ENCODE measurements at places on chromosomes 4 and X.

DNA sequence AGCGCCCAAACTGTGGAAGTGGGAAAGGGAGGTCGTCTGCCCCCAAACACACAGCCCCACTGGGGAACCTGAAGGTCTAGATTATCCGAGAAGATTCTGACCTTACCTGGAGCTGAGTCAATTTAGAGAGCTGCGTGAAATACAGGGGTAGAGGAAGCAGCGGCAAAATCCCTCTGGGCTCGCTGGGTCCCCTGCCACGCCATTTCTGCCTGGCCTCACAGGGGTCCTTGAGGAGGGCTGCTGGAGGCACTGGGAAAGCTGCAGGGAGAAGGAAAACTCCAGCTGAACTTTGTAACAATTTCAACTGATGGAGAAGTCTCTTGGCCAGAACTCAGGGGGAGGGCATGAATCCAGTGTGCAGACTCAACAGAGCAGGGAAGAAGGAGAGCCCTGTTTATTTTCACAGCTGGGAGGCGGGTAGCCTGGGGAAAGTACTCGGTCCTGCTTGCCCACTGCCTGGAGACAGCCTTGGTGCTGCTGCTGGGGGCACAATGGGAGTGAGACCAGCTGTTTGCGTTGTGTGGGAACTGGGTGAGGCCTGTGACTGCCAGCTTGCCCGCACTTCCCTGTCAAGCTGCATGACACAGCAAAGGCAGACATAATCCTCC, 93.2 kb upstream of the MAPK10 start:
- DNase-seq: no peak

DNA sequence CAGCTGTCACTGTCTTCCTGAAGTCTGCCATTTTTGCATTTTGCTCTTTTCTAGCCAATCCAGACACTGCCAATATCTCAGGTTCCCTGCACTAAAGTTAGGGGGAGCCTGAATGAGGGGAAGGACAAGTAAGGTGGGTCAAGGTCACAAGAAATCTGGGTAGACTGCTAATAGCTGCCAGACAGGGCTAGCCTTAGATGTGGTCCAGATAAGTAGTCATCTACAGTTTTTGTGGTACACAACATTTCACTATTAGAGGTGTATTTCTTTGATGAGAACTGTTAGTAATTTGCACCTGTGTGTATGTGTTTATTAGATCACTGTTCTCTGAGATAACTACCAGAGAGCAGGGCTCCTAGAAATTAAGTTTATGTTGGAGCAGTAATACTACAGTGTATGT, 9.4 kb downstream of the LHFPL1 start:
- no peak for DNase-seq

GRCh38 chr4:98720871-98721480, 62.6 kb upstream of the TSPAN5 start:
- no peak for DNase-seq

DNA sequence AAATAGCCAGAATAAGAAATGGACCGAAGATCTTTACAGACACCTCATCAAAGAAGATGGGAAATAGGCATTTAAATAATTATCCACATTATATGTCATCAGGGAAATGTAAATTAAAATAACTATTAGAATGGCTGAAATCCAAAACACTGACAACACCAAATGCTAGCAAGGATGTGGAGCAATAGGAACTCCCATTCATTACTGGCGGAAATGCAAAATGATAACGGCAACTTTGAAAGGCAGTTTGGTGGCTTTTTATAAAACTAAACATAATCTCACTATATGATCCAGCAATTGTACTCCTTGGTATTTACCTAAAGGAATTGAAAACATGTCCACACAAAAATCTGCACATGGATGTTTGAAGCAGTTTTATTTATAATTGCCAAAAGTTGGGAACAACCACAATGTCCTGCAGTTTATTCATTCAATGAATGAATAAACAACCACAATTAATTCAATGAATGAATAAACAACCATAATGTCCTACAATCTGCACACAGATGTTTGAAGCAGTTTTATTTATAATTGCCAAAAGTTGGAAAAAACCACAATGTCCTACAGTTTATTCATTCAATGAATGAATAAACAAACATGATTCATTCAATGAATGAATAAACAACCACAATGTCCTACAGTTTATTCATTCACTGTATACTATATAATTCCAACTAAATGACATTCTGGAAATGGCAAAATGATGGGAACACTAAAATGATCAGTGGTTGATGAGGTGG, 117.6 kb upstream of the PCDH18 start:
- no peak for DNase-seq

DNA sequence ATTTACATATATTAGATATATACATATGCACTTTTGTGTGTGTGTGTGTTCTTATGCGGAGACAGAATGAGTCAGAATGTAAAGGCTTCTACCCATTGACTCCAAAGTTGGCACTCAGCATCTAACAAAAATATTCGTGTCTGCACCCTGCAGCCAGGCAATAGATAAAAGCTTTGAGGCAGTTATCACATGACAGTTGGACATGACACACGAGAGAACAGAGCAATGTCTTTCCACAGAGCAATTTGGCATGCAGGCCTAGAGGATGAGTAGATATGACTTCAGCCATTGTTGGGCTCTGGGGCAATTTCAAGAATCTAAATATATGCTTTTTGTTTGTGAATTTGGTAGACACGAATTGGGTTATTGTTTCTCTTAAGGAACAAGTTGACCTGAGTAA, 391.2 kb downstream of the SLITRK2 start:
- no peak for DNase-seq

GRCh38 chr4:168693750-168694490, 197.1 kb downstream of the PALLD start:
- DNase-seq: no peak

GRCh38 chr4:184167576-184167975, 50.1 kb downstream of the ENPP6 start:
- no peak for DNase-seq

Measured in CD4-positive, alpha-beta T cell treated with Interferon gamma for 1 hour (primary cell).